ENCODE measurements at places on chromosomes 5 and 9.

DNA sequence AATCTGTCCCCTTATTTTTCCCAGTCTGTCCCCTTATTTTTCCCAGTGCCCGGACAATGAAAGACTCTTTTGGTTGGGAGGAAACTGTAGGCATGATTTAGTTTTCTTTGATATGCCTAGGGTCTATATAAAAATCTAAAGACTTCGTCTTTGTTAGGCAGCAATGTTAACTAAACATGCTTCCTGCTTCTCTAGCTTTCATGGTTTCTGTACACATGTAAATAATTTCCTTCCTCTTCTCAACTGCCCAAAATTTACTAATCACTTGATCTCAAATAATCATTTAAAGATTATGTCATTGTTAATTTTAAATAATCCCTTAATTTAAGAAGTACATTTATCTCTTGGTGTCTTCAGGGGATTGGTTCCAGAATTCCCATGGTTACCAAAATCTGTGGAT, 47.8 kb upstream of the RAPGEF6 start:
- no peak for DNase-seq

DNA sequence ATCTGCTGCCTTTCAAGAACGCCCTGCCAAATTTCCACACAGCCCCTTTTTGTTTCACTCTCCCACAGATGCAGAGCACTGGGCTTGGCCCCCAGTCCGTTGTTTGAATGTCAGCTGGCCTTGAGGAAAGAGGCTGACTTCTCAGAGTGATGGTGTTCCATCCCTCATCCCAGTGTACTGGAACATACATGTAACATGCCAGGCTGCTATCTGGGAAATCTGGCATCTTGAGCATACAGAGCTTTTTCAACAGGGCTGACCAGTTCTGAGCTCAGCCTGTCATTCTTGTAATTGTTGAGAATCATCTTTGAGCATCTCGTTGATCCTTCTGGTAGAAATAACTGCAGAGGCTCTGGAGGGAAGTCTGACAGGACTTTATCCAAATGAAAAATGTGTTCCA, 2.8 kb downstream of the GALNT10 start:
- DNase-seq, result no peak

- DNase-seq, result no peak
Observed at GRCh38 chr5:116229131-116229689, 144.4 kb downstream of the COMMD10 start.

DNA sequence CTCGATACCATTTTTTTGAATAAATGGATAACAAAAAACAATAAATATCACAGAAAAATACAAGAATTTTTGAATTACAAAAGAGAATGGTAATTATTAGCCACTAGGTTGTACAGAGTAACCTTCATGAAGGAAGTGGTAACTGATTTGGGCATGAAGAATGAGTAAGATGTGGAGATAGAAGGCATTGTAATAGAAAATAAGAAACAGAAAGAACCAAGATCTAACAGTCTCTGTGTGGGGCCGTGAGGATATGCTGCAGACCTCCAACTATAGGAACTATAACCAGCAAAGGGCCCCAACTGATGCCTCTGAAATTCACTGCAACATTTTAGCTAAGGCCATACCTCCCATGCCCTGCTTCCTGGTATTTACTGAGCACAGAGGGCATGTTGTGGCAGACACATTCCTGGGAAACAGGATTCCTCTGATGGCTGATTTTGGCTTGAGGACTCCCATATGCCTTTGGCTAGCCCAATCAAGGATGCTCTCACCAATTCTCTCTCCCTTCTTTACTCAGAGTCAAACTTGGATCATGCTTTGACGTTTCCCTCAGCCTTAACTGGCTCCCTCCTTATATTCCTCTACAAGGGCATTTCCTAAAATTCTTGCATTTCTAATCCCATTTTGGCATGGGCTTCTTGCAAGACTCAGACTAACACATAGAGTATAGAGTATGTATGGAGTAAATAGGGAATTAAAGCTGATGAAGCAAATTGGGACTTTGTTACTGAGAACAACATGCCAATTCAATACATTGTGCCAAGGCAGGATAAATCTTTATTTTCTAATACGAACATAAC, 208.9 kb downstream of the PDE4D start:
- no peak for DNase-seq

DNA sequence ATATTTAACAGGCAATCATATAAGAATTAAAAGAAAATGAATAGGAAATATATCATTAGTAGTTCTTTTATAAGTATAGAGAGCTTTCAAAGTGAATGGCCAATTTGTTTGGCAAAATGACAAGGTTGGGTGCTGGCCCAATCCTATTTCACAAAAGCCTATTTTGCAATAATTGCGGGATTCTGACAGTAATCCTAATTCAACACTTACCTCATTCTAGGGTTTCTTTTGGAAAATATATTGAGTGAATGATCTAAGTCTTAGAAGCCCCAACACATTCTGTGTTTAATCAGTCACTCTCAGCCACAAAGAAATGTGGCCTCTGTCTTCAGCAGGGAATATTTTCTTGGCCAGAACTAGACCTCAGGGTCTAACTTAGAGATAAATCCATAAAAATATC, 835.9 kb upstream of the ZNF608 start:
- DNase-seq, result no peak

DNA sequence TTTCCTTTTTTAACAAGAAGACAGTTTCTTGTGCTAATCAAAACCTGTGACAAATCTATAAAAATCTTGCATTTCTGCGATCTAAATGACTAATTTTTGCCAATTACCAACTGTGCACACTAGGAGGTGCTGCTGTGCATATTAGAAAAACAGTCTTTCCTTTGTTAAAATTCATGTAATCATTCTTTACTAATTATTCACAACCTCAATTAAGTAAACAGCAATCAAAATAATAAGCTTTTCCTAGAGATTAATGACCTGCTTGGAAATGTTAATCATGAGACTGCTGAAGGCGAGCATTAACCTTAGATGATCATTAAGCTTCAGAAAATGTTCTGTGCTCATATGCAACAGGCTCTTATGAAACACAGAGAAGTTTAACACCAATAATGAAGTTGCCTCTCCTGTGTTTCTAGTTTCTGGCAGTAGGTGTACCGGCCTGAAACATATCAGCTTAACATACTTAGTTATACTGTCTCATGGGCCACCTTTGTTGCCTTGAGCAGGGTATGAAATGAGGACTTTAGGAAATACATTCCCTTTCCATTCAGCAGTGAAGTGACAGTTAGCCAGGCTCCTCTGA, 17.7 kb downstream of the RFESD start:
- no peak for DNase-seq

DNA sequence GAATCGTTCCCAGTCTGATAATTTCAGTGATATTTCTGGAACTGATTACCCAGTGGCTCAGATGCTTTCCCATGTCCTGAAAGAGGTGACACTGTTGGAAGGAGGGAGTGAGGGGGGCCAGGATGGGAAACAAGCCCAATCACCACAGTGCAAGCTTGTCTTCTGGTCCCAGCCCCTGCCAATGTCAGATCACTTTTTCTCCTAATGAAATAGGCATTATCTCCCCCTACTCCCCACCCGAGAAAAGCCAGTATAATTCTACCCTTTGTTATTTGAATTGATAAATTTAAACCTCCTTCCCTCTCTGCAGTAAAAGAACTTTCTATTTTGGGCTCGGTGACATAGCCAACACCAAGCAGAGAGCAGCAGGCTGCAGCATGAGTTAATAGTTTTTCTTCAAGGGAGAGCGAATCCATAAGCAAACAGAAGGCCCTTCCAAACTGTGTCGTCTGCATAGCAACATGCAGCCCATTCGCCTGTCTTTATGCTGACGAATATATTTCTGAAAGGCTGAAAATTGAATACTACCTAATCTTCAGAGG, 14.6 kb upstream of the PPP2CA start:
- DNase-seq, result peak; percentile 46
